ENCODE measurements at places on chromosomes 7 and 10.

- DNase-seq = no peak
These were observed 190.3 kb downstream of the TWIST1 start for GRCh38 chr7:18927134-18927533.

GRCh38 chr7:73451780-73452398 is 18.3 kb downstream of the FZD9 start:
- no peak for DNase-seq

- no peak for DNase-seq
These were observed 47.7 kb downstream of the ZCCHC24 start for GRCh38 chr10:79397575-79398303.

DNA sequence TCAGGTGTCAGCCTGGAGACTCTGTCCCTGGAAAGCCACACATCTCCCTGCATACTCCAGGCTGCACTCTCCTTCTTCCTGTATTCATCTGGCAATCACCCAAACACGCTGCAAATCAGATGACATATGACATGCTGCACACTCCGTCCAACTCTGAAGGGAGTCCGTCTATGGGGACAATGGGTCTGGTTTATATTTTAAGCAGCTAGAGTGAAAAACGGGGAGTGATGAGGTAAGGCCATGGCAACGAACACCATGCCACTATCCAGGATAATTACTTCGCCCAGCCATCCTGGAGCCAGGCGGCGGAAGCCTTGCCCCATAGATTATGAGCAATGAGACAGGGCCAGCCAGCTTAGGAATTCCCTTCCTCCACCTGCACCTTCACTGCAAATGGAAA is 140.1 kb downstream of the PLXNA4 start:
- no peak for DNase-seq

Measured in stimulated activated CD8-positive, alpha-beta memory T cell treated with anti-CD3 and anti-CD28 coated beads, Interleukin-2, amount 100 ng/mL, for 48 hours (primary cell).